ENCODE measurements at places on chromosomes 12 and 14.
A peak's percentile ranks its signal among the peaks of the same experiment; 100 is the strongest.

GRCh38 chr14:33569821-33570687 is 380.8 kb downstream of the EGLN3 start:
- DNase-seq, result no peak

DNA sequence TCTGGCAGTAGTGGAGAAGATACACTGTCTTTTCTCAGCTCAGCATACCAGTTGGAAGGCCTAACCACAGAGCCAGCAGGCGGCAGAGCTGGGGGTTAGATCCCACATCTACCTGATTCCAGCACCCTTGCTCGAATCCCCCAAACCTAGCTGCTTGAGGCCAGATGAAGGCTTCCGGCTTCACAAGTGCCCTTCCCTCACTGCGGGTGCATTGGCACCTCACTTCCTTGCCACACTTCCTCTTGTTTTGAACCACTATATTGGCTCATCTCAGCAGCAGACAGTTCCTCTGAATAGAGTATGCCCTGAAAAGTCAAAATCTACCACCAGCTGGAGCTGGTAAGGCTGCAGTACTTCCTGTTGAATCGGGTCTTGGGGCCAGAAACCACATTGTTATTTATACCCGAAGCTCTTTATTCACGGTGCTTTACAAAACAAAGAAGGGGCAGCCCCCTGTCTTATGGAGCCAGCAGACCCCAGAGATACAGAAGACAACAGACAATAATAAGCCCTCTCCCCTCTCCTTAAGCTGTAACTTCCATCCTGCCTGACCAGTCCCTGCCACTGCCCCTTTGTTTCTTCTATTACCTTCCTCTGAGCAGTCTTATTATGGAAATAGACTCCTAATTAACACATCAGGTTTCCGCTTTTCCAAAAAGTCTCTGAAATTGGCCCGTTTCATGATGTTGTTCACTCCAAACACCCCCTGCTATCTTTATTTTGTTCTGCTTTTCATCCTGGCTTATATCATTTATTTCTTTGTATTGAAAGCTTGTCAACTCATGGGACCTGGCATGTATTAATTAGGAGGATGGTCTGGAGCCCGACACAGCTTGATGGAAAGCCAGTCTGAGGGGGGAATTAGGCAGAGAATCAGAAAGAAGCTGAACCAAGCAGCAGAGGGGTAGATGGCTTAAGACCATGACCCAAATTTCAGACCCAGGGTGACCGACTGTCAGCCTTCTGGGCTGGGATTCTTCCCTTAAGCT is 233.5 kb downstream of the EFCAB11 start:
- no peak for DNase-seq

- no peak for DNase-seq
Measured at GRCh38 chr14:80212023-80212397, 706 bp upstream of the DIO2 start.

DNA sequence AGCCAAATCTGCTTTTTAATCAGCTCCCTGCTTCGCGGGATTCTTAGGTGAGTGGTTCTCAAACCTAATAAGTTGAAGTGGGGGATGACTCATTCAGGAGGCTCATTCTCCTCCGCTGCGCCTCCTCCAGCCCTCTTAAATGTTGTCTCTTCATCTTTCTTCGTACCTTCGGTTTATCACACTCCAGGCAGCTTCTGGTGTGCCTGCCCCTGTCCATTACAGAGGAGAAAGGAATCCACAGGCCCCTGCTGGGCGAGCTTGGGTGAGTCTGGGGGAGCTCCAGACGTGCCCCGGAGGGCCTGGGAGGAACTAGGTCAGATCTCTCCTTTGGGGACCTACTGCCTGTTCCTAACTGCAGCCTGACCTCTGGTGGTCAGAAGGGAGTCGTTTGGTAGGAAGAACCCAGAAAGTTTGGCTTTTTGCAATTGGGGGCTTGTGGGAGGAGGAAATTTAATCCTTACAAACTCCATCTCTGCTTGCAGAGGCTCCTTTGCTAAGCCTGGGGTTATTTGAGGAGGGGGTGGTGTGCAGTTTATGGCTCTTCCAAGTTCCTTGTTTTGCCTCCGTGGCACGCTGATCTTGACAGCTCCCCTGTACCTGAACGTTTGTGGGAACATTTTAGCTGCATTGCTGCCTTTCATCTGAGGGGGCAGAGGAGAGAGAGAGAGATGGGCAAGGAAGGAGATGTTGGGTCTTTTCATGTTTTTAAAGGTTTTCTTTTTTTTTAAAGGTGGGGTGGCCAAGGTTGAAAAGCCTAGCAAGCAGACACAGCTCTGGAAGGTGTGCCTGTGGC is 84.1 kb upstream of the GNG2 start:
- peak; percentile 2 for DNase-seq

GRCh38 chr14:74417611-74418010 is 8.4 kb downstream of the SYNDIG1L start:
- no peak for DNase-seq

DNA sequence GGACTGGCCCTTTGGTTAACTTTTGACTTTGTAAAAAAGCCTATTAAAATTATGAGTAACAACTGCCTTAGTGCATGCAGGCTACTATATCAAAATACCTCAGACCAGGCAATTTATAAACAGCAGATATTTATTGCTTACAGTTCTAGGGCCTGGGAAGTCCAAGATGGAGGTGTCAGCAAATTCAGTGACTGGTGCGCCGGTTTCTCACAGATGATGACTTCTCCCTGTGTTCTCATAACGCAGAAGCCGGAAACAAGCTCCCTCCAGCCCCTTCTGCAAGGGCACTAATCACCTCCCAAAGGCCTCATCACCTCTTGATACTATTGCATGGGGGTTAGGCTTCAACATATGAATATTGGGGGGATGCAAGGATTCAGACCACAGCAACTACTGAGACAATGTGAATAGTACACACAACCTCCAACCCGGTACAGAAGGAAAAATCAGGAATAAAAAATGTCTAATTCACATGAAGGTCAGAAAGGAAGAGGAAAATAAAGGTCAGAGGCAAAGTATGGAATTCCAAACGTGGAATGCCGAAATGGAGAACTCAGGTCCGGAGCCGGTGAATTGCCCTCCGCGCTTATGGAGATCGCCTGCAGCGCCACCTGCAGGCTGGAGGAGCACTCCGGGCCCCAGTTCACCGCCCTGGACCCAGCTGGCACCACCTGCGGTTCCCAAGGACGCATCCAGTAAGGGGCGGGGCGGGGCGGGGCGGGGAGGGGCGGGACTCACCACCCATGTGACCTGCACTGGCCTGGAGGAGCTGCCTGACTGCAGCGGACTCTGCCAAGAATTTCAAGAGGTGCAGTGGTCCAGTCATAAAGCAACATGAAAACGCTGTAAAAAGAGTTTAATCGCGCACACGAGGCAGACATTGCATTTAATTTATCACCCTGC is 203.4 kb downstream of the KIF26A start:
- no peak for DNase-seq

GRCh38 chr12:129523621-129524020 is 380.2 kb downstream of the TMEM132D start:
- no peak for DNase-seq

GRCh38 chr12:43763769-43764168 is 5.0 kb downstream of the IRAK4 start:
- DNase-seq, result no peak

DNA sequence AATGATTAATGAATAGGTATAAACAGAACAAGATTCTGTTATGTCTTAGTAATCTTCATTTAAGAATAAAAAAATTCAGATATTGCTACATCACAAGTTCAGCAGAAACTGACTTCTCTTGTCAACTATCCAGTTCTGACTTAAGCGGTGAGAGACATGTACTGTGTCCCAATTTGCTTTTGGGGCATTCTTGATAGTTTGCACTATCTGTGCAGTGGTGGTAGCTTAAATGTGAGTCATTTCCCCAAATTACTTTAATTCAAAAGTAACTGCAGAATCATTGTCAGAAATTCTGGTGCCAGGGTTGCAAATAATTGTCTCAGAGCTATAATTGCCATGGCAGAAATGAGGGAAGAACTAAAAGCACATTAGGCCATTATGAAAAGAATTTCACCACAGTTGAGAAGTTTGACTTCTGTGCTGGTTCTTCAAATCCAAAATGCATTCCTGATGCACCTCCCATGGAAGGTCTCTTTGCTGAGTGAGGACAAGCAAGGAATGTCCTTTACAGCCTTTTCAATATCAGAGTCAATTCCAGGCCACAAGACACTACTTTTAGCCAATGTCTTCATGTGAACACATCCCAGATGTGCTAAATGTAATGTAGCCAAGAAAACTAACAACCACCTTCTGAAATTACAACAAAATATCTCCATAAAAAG is 304.7 kb downstream of the SSPN start:
- DNase-seq, result no peak

Measured in GOT3 (cell line).